ENCODE measurements at places on chromosomes 6 and 20.

- DNase-seq = no peak
Observed at GRCh38 chr6:137867685-137868509, 838 bp downstream of the TNFAIP3 start.

GRCh38 chr6:46996860-46997641 is 45.1 kb downstream of the ADGRF1 start:
- no peak for DNase-seq

DNA sequence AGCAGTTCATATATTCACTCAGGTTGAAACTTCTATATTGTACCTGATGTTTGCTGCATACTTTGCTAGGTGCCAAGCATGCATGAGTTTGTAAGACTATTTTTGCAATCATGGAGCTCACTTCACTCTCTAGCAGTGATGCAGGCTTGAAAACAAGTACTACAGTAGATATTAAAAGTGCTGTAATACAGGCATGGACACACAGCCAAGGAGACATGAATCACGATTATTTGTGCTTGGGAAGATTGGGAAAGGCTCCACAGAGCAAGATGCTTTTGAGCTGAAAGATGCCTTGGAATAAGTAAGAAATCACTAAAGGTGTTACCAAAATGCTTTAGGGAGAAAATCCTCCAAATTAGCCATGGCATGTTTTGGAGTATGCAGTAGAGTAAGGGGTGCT is 427.4 kb downstream of the UTRN start:
- no peak for DNase-seq

GRCh38 chr20:47985092-47985850 is 200.0 kb upstream of the SULF2 start:
- DNase-seq = no peak

- no peak for DNase-seq
Observed at GRCh38 chr6:125444006-125444923, 142.5 kb upstream of the HDDC2 start.

DNA sequence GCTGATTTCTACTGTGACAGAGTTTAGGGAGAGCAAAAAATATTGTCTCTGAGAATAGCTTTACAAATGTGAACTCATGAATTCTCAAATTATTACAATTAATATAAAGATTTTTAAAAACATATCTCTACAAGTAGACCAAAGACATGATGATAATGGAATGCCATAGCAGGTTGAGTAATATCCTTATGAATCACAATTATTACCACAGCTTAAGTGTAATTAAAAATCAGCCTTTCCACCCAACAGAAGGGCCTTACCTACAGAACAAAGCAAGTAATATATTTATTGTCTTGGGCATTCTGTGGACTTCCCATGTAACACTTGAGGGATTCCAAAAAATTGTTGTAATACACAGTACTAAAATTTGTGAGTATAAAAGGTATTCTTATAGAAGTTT is 1099.6 kb upstream of the GJE1 start:
- no peak for DNase-seq

- no peak for DNase-seq
Observed at GRCh38 chr6:1778686-1779235, 169.0 kb downstream of the FOXC1 start.

- DNase-seq = no peak
Observed at GRCh38 chr20:16007164-16007563, 566.1 kb downstream of the KIF16B start.

GRCh38 chr6:108760126-108761050 is 87.8 kb upstream of the ARMC2 start:
- DNase-seq = no peak

DNA sequence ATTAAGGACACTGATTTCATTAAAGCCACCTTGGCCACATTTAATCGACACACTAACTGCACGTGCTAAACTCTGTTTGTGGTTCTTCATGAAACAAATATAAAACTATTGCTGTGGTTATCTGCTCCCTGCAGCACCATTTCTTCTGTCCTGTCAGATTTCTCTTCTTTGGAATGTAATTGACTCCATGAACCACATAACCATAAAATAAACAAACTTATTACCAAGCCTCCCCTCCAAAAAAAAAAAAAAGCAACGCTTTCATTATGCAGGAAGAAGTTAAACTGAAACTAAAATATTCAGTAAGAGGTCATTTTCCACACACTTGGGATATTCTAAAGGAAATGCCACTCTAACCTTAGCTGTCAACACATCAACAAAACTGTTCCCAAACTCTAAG is 319.1 kb upstream of the NT5E start:
- no peak for DNase-seq

DNA sequence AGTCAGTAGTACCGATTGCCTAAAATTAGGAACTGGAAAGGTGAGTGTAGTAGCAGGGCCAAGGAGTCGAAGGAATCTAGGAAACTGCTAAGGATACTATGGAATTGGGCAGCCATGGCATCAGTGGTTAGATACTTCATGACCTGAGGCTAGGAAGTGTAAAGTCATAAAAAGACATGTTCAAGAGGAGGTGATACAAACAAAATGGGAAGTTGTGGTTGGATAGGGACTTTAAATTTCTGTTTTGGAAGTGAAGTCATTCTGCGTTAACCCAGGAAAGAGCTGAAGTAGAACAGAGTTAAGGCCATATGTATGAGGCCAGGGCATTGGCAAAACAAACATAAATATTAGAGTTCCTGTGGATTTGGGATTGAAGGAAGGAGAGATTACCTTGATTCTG is 88.6 kb upstream of the TMEM181 start:
- DNase-seq = no peak

GRCh38 chr20:57224641-57225138 is 41.8 kb downstream of the BMP7 start:
- no peak for DNase-seq

DNA sequence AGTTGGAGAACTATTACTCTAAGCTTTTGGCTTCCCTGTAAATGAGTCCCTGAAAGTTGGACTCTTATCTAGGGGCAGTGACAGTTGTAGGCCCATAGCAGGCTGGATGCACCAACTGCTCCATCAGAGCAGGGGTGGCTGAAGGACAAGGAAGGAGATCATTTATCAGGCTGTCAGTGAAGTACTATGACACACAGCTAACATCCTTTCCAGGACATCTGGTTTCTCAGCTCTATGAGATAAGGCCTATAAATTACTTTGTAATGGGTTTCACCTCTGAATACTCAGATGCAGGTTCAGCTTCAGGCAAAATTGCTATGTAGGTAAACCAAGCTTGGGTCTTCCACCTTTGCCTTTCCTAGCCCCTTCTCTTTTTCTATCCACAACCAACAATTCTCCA is 468.5 kb downstream of the KIF16B start:
- no peak for DNase-seq

- no peak for DNase-seq
Observed at GRCh38 chr6:169702840-169703246, 917 bp downstream of the C6orf120 start.

- no peak for DNase-seq
Observed at GRCh38 chr20:41697861-41698559, 79.8 kb upstream of the CHD6 start.

- no peak for DNase-seq
Observed at GRCh38 chr6:54135665-54136369, 24.6 kb downstream of the MLIP start.

All from posterior cingulate gyrus (tissue), 11 donors.